Fibroblast of skin of right biceps (primary cell): ENCODE measurements at places on chromosomes 3 and 15.

DNA sequence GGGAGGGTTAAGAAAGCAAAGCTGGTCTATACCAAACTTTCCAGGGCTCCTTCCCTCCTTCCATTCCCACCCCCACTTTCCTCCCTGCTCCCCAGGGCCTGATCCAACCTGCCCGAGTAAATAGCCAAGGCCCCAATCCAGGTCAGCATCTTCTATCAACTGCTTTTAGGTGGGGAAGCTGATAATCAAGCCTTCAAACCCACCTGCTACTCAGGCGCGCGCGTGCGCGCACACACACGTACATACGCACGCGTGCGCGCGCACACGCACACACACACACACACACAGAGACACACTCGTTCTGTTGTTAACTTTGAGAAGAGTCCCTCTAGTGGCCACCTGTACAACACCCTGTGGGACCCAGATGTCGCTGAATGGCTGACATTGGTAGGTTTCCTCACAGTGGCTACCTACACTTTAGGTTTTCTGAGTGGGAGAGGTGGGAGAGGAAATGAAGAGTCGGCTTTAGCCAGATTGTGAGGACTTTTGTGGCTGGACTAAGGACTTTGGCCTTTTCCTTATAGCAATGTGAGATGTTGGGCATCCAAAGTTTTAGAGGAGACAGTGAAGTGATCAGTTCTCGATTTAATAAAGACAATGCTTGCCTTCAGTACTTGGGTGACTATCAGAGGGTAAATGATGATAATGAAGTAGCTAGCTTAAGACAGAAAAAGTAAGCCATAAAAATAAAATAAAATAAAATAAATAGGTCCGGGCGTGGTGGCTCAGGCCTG lies 179.9 kb upstream of the C2CD4B start:
- peak; percentile 78 for DNase-seq

GRCh38 chr3:188947401-188948280 lies 224.1 kb upstream of the TPRG1 start:
- peak; percentile 94 for DNase-seq

DNA sequence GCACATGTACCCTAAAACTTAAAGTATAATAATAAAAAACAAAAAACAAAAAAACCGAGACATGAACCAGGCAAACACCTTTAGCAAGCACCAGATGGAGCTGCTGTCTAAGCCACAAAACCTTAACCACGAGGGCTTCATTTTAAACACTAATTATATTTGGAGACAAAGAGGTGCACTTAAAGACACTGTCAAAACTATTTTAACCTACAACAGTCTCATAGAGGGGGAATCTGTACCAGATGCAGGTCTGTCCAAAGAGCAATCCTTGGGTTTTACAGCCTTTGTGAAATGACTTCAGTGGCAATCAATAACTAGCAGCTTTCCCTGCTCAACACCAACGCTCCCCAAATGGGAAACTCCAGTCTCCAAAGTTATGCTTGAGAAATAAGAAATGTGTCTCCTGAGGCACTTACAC lies 115.7 kb upstream of the TSPAN3 start:
- peak; percentile 45 for DNase-seq

- no peak for DNase-seq
Observed at GRCh38 chr3:187944390-187945179, 199.3 kb upstream of the BCL6 start.

DNA sequence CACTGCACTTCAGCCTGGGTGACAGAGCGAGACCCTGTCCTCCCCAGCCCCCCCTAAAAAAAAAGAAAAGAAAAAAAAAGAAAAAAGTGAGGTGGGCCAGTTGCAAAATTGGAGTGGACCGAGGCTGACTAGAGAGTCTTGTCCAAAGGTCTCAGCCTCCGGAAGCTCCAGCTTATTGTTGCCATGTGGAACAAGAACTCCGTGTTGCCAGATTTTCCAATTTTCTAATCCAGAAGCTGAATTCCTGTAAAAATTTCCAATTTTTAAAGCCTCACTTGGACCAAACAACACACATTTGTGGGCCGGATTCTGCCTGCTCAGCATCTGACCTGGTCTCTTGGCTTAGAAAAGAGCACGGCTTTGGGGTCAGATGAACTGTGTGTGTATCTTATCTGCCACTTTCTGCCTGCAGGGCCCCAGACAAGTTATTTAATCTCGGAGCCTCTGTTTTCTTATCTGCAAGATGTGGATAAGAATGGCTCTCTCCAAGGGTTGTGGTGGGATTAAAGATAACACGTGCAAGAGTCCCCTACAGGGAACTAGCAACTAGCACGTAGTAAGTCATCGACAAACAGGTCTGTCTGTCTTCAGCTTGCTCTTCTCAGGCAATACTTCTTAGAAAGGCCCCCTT lies 73.7 kb upstream of the TLE3 start:
- DNase-seq = no peak

GRCh38 chr3:184005941-184006507 lies 11.7 kb downstream of the ABCC5 start:
- DNase-seq = peak; percentile 44

- DNase-seq = no peak
Observed at GRCh38 chr3:58021072-58021959, 13.1 kb downstream of the FLNB start.

GRCh38 chr3:122123850-122124249 lies 59.6 kb upstream of the CASR start:
- DNase-seq = no peak

DNA sequence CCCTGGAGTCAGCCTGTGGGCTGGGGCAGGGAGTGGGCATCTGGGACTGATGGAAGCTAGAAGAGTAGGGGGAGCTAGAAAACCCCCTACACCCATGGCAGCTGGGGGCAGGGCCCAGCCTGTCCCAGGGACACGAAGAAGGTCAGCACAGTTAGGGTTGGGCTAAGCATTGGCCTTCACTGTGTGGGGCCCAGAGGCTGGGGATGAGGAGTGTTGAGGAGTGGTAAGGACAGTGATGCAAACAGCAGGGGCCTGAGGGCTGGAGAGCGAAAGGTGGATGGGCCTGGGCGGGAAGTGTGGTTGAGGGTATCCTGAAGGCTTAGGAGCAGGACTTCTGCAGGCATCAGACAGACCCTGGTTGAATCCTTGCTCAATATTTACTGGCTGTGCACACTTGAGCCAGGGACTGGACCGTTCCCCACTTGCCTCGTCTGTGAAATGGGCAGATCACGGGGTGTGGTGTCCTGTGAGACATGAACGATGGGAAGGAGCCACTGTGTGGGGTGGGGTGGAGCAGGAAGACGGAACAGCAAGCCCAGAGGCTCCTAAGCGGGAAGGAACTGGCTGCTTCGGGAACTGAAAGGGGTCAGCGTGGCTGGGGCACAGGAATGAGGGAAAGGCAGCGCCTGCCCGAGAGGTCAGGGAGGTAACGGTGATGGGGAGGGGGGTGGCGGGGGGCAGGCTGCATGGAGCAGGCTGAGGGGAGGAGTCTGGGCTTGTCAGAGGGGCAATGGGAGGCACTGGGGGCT lies 7.3 kb downstream of the PRKCD start:
- DNase-seq = no peak

GRCh38 chr3:86991482-86991815 lies 500 bp upstream of the VGLL3 start:
- DNase-seq = no peak

DNA sequence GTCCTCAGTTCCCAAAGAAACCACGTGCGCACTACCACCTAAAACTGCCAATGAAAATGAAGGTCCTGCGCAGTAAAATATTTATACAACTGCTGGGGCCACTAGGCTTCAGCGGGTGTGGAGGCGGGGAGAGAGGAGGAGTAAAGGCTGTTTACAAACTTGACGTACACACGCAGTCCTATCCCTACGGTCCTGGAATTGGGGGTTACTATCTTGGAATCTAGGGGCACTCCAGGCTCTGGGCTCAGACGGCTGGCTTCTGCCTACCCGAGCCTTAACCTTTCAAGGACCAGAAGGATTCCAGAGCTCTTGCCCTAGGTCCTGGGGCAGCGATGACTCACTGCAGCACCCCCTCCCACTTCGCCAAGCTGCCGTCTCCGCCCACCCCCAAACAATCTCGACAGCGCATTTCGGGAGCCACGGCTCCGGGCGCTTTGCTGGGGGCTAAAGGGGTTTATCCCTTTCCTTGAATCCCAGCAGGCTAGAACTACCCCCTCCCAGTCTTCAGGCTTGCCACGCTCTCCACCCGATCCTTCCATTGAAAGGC lies 3.0 kb downstream of the ADAMTS9 start:
- DNase-seq = peak; percentile 45

GRCh38 chr3:117192888-117193287 lies 483.3 kb downstream of the TUSC7 start:
- no peak for DNase-seq

GRCh38 chr3:45051685-45052084 lies 25.6 kb downstream of the CLEC3B start:
- DNase-seq = no peak

- no peak for DNase-seq
Observed at GRCh38 chr3:13581485-13582365, 32.8 kb downstream of the FBLN2 start.

DNA sequence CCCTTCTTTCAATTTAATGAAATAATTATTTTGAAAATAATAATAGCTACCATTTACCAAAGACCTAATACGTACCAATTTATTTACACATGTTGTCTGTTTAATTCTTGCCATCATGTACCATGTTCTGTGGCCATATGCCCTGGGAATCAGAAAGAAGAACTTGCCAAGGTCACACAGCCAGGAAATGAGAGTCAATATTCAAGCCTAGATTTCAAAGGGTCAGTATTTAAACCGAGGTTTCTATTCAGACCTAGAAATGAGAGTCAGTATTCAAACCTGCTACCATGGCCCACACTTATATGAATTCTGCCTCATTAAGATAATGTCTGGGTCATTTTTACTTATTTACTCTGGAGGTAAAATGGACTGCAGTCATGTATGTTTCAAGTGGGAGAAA lies 103.6 kb upstream of the TBL1XR1 start:
- DNase-seq = no peak

- no peak for DNase-seq
Observed at GRCh38 chr15:76983590-76984375, 11.1 kb upstream of the PSTPIP1 start.

DNA sequence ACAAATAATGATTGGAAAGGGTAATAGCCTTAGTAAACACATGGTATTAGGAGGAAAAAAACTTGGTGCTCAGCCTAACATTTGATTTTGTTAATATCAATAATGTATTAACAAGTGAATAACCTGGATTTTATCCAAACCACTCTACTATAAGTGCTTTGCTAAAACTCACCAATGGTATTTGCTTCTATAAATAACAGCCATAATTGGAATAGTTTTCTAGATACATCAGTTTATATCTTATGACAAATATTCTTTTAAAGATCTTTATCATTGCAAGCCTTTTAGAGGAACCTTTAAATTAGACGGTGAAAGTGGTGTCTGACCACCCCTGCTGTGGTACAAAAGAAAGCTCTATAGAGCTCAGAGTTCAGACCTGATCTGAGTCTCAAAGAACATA lies 123.9 kb downstream of the SHOX2 start:
- peak; percentile 36 for DNase-seq

DNA sequence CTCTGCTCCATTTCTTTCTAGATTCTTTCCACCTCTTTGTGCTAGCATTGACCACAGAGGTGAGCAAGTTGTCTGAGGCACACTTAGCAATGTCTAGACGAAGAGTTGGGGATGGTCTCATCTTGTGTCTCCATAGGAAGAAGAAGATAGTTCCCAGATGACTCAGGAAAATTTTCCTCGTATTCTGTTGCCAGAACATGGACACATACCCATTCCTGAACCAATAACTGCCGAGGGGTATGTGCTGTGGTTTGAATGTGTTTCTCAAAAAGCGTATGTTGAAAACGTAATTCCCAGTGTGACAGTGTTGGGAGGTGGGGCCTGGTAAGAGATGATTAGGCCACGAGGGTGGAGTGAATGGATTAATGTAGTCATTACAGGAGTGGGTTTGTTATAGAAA lies 107.5 kb upstream of the GALNT15 start:
- peak; percentile 100 for DNase-seq

- no peak for DNase-seq
Observed at GRCh38 chr15:61654918-61655317, 405.3 kb downstream of the VPS13C start.

- DNase-seq = peak; percentile 72
Observed at GRCh38 chr3:146142757-146143156, 18.2 kb downstream of the PLOD2 start.

- no peak for DNase-seq
Observed at GRCh38 chr3:194231929-194232832, 96.2 kb downstream of the HES1 start.

DNA sequence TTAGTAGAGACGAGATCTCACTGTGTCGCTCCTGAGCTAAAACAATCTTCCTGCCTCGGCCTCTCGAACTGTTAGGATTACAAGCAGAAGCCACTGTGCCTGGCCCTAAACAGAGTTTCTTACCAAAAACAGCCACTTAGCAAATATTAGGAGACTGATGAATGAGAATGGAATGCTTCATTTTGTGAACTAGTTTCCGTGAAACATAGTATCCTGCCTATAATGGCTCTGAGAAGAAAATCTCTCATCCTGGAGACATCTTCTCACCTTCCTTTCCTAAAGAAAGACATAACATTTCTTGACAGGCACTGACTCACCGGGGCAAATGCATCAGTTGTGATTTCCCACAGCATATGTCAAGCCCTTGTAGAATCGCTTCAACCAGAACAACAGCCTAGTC lies 44.9 kb downstream of the GJD2 start:
- peak; percentile 74 for DNase-seq

DNA sequence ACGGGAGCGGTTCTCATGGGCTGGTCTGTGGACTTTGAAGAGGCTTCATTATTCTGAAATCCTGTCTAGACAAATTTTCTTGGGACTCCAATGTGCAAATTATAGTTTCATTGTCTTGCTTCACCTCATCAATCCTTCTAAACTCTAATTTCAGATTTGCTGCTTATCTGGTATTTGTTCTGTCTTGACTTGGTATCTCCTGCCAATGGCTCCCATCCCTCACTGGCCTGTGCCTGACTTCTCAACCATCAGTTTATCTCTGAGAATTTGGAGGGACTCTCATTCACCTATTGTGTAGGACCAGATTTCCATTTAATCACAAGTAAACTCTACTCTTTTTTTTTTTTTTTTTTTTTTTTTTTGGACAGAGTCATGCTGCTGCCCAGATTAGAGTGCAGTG lies 960.2 kb upstream of the NR2F2 start:
- DNase-seq = no peak

DNA sequence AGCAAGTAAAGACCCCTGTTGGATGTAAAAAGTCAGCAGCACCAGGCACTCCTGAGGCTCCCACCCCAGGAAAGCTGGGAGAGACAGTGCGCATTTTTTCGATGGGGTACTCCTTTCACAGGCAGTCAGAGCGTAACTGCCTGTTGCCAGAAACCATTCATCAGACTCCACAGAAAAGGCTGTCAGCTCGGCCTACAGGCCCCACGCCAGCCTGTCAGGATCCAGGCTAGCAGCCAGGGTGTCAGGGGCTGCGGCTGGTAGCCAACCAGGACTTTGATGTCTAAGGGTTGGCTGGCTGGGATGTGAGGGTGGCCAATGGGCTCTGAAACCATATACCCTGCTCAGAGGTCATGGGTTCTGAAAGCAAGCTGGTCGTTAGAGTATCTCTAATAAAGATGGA lies 164.5 kb downstream of the WNT5A start:
- peak; percentile 44 for DNase-seq
